Left renal pelvis (tissue), 4 donors: ENCODE measurements at places on chromosomes 6 and 20.
A peak's percentile ranks its signal among the peaks of the same experiment; 100 is the strongest.

- DNase-seq = no peak
Observed at GRCh38 chr6:137353346-137353745, 134.2 kb upstream of the IFNGR1 start.

DNA sequence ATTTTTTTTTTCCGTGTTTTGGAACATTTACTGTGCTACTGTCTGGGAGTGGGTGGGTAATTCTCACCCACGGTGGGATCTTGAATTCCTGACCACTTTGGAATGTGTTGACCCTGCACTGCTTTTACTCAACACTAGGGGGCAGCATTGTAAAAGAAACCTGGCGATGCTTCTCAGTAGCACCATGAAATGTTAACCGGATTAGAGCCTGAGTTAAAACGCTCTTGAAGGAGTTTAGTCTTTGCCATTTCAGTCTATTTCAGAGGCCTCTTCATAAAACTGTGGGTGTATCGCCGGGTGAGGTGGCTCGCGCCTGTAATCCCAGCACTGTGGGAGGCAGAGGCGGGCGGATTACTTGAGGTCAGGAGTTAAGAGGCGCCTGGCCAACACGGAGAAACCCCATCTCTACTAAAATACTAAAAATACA lies 114.4 kb upstream of the PRND start:
- peak; percentile 33 for DNase-seq

DNA sequence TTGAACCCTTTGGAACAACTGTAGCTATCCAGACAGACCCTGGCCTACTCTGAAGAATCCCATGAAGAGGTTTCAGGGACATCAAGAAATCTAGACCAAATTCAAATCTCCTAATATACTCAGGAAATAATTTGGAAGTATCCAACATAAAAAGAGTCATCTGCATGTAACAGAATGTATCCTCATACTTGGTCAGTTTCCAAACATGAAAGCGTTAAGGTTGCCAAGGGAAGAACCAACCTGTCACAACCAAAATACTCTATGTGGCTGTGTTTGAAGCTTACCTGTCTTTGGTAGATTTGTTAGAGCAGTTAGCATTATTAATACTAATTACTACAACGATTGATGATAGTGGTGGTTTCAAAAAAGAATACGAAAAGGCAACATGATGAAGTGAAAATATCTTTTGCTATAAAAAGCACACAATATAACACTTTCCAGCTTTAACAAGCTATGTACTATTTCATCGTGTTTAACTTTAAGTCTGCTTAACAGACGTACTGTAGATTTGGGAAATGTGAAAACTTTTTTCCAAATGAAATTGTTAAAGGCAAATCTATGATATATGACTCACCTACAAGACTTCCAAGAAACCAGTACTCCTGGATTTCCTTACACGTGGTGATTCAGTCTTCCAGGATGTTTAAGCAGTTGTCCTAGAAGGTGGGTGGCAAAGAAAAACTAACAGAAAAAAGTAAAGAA lies 46.6 kb upstream of the ENPP1 start:
- DNase-seq = no peak

DNA sequence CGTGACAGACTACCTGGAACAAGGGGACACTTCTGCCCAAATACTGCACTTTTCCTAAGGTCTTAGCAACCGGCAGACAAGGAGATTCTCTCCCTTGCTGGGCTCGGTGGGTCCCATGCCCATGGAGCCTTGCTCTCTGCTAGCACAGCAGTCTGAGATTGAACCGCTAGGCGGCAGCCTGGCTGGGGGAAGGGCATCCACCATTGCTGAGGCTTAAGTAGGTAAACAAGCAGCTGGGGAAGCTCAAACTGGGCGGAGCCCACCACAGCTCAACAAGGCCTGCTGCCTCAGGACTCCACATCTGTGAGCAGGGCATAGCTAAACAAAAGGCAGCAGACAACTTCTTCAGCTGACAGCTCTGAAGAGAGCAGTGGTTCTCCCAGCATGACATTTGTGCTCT lies 87.8 kb upstream of the ASCC3 start:
- no peak for DNase-seq
